ENCODE measurements at places on chromosomes 6 and 20.

- DNase-seq, result no peak
Observed at GRCh38 chr20:16052456-16052855, 520.8 kb downstream of the KIF16B start.

- DNase-seq, result no peak
Observed at GRCh38 chr6:72715119-72715518, 93.3 kb downstream of the KCNQ5 start.

GRCh38 chr6:168032005-168032760, 34.7 kb downstream of the KIF25 start:
- no peak for DNase-seq

GRCh38 chr6:7424967-7425807, 35.6 kb downstream of the RIOK1 start:
- DNase-seq, result no peak

- DNase-seq, result no peak
Observed at GRCh38 chr6:32857156-32857891, 3.3 kb downstream of the PSMB9 start.

All from NCI-H1105 treated with DMSO at 0.1 percent for 48 hours (cell line).